ENCODE measurements at places on chromosomes 6 and 20. TPM values are rescaled to one million over a fixed set of nuclear protein-coding genes. Genes with fewer than 3 reads are reported as not detected.

Gene SLC17A1
- total RNA-seq, result not detected

Gene RAMACL
- 4.9 TPM for total RNA-seq

Gene PPP1R16B
- total RNA-seq, result 46.9 TPM

DNA sequence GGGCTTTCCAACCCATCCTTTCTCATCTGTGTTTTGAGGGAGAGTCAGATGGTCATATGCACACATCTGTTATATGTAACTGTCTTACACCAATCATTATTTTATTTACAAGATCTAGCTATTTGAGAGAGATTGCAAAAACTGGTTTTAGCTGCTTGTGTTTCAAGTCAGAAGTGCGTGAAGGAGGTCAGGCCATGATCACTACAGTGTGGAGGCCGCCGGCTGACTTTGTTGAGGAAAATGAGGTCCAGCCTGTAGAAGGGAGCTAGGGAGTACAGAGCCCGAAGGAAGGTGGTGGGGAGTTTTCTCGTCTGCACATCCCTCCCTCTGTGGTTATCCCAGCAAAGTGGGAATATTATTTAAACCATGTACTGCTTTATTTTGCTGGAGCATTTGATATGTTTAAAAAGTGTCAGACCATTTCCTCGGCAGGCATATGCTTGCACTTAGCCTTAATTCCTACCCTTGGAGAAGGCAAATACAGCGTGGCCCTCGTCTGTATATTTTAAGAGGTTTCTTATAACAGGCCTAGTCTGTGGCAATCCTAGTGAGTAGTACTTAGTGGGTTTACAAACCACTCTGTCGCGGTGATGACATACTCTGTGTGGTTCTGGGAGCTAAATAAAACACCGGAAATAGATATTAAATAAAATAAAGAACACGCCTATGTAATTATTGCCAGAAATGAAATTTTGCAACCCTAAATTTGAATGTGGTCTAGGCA lies 95.6 kb downstream of the UST start:
- no peak for DNase-seq
- H3K4me3 ChIP-seq, result no peak overlapping the region
- no peaks in the 10 kb centered on the region for H3K27me3 ChIP-seq
- H3K27ac ChIP-seq, result no peak overlapping the region

- H3K27ac ChIP-seq, result no peak overlapping the region
- no peak overlapping the region for H3K4me3 ChIP-seq
- H3K27me3 ChIP-seq, result peaks cover 3% of the 10 kb centered on the region
- no peaks in the 10 kb centered on the region for H3K36me3 ChIP-seq
- no peak for DNase-seq
Measured at GRCh38 chr20:4120921-4121321, 105.6 kb upstream of the RNF24 start.

DNA sequence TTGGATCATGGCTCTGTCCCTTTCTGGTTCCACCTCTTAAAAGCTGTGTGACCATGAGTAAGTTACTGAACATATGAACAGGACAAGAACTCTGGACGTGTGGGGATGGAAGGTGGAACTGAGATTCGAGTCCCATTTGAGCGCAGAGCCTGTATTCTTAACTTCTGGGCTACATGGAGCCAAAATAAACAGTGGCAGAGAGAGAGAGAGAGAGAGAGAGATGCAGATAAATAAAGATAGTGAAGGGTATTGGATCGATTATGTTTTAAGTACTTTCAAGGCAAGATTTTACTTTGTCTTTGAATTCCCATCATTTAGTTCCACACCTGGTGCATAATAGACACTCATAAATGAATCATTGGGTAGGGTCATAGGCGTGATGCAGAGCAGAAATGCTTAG lies 39.7 kb downstream of the SLC35D3 start:
- peaks cover 53% of the 10 kb centered on the region for H3K4me1 ChIP-seq
- DNase-seq, result no peak
- no peaks in the 10 kb centered on the region for H3K36me3 ChIP-seq
- peak overlapping the region; percentile 82 for H3K27ac ChIP-seq
- no peak overlapping the region for H3K4me3 ChIP-seq
- H3K27me3 ChIP-seq, result peaks cover 4% of the 10 kb centered on the region

- H3K36me3 ChIP-seq, result peaks cover 4% of the 10 kb centered on the region
- H3K4me3 ChIP-seq, result no peak overlapping the region
- no peaks in the 10 kb centered on the region for H3K4me1 ChIP-seq
- no peak for DNase-seq
Measured at GRCh38 chr6:88945415-88946008, 17.9 kb downstream of the RNGTT start.

Gene MCCD1
- total RNA-seq, result not detected

DNA sequence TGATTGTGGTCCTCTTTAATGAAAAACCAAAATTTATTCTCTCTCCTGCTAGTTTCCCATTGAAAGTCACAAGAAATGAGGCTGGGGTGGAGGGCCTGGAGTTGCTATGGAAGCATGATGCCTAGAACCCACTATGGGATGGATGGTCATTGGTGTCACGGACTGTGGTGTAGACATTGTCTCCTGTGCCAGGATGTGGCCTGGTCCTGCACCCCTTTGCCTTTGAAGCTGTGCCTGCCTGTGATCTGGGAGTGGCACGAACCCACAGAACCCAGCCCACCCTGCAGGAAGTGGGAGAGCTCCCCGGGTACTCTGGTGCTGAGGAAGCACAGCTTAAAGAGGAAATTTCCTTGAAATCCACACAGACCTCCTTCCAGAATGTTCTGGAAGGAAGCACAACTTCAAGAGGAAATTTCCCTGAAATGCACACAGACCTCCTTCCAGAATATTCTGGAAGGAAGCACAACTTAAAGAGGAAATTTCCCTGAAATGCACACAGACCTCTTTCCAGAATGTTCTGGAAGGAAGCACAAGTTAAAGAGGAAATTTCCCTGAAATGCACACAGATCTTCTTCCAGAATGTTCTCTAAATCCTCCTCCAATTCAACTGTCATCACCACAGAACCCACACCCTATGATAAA lies 105.6 kb downstream of the CDH26 start:
- H3K4me3 ChIP-seq, result no peak overlapping the region
- DNase-seq, result no peak
- no peaks in the 10 kb centered on the region for H3K27me3 ChIP-seq
- no peak overlapping the region for H3K27ac ChIP-seq

All from endothelial cell (in vitro differentiated cells).